ENCODE measurements at places on chromosomes 2 and 18.

- no peak for DNase-seq
Measured at GRCh38 chr2:240269886-240270285, 129.4 kb upstream of the OTOS start.

DNA sequence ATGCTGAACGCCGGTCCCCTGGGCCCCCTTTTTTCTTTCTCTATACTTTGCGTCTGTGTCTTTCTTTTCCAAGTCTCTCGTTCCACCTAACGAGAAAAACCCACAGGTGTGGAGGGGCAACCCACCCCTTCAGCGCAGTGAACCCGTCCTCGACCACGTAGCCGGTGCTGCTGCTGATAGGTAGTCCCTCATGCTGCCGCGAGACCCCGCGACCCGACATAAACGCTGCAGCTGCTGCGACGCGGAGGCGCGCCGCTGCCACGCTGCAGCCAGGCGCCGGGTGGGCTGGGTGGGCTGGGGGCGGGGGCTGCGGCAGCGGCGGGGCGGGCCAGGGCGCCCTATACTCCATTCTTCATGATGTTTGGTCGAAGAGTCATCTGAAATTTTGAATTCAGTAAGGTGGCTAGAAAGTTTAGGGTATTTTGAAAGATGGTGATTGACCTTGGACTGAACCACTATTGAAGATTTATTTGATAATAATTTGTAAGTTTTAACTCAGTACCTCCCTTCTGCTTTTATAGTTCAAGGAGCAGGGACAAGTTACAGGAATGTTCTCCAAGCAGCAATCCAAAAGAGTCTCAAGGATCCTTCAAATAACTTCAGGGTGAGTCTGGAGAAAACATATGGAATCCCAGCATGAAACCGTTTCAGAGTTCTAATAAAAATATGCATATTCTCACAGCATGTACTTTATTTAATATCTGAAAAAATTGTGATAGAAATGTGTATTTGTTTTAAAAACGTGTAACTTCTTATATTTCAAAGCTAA, 24.1 kb downstream of the CFLAR start:
- no peak for DNase-seq

- DNase-seq: no peak
Measured at GRCh38 chr18:56044239-56044638, 456.2 kb upstream of the TCF4 start.

GRCh38 chr2:216163518-216163917, 54.4 kb downstream of the XRCC5 start:
- no peak for DNase-seq

GRCh38 chr2:28326469-28326805, 66.2 kb upstream of the FOSL2 start:
- DNase-seq: no peak

DNA sequence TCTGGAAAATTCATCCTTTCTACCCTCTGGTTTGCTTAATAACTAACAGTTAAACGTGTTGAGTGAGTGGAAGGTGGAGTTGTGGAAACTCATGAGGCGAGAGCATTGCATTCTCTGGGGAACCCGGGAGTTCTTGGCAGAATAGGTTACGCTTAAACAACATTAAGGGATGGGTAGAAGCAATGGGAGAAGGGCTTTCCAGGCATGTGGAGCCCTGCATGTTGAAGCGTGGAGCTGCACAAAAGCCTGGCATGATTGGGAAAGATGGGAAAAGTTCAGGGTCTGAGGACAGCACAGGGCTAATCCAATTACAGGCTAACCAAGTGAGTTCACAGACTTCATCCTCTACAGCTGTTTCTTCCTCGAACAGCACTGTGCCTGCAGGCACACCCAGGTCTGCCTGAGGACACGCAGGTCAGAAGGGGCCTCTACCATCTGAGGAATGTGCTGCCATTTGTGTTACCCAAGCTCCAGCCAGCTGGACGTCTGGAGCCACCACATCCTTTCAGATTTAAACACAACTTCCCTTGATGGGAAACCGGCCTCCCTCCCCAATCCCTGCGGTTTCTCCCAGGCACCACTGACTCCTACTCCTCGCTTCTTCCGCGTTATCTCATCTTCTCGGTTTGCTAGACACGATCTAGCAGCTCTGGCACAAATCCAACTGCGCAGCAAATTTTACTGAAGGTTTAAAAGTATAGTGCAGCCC, 164.2 kb downstream of the ANTXR1 start:
- no peak for DNase-seq

GRCh38 chr2:110743600-110743999, 11.2 kb downstream of the ACOXL start:
- DNase-seq: no peak

DNA sequence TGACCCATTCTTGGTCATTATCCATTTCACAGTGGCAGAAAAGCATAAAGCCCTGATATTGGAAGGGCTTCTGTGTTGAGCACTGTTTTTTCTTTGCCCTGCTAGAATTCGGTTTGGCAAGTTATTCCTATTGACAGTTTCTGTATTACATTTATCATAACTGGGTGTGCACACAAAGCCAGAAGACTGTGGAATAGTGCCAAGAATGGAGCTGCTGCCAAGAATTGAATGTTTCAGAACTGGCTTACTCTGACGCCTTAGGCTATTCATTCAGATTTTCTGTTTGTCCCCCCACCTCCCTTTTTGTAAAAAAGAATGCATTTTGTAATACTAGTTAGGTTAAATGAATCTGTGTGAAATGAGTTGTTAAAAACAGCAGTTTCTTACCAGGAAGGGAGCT, 12.7 kb downstream of the KDM3A start:
- no peak for DNase-seq

DNA sequence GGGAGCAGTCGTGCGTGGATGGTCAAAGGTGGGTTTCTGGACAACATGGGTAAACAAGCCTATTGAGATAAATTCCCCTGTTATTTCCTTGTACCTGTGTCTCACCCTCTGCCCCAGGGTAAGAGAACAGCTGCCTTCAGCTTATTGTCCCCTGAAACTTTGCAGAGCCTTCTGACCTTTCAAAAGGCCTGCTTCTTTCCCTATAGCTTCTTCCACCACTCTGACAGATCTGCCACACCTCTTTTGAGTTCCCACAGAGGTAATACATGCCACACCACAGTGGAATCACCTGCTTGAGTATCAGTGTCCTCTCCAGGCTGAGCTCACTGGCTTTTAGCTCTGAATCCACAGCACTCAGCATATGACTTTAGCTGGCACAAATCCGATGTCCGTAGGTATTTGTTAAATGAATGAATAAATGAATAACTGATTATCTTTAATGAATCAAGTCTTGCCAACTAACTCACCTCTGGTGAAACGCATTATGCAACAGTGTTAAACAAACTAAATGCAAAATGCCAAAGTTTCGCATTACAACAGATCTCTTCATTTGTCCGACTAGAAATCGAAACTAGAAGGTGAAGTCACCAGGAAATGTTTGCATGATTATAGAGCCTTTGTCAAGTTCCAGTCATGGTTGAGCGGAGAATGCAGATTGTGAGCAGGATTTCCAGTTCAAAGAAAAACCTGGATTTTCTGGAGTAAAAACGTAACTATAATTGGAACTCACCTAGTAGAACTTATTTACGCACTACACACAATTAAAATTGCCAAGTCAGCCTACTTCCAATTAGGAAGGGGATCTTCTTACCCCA, 16.4 kb downstream of the DYNAP start:
- DNase-seq: no peak

DNA sequence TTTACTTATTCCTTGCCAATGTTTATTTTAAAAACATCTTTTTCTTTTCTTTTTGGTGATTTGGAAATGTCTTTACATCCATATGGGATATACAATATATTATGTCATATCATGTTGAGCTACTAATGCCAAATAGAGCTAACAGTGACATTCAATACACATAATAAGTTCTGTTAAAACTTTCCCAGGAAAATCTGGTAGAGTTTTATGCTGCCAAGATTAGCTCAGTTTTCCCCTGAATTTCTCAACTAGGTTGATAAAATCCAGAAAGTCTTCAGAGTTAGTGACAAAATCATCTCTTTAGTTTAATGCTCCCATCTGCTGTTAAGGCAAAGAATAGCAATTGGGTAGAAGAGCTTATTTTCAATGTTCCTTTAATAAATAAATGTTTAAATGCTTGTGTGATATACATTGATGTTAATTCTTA, 9.9 kb downstream of the COL3A1 start:
- DNase-seq: no peak

DNA sequence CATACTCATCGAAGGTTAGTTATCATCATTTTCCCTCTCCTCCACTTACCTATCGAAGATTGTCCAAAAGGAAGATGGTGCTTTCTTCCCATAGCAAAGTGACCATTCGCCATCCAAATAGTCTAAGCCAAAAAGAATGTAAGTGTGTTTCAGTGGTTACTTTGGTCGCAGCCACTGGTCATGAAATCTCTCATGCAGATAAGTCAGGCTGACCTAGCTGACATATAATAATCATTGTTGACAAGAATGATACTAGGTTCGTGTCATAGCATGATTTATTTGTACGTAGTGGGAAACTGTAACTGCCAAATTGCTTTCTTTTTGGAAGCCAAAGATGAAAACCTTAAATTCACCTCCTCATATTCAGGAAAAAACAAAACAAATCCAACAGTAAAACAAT, 89.6 kb upstream of the PMAIP1 start:
- no peak for DNase-seq

- DNase-seq: no peak
Measured at GRCh38 chr2:27573452-27573851, 9.4 kb upstream of the ZNF512 start.

- DNase-seq: no peak
Measured at GRCh38 chr2:190186238-190186637, 123.7 kb upstream of the MSTN start.

GRCh38 chr2:112583497-112584133, 794 bp upstream of the CHCHD5 start:
- no peak for DNase-seq

GRCh38 chr2:224931956-224932355, 110.3 kb downstream of the DOCK10 start:
- DNase-seq: no peak

GRCh38 chr18:59041296-59041695, 98.4 kb upstream of the SEC11C start:
- DNase-seq: no peak

GRCh38 chr2:231009236-231009919, 13.5 kb downstream of the SPATA3 start:
- DNase-seq: no peak

DNA sequence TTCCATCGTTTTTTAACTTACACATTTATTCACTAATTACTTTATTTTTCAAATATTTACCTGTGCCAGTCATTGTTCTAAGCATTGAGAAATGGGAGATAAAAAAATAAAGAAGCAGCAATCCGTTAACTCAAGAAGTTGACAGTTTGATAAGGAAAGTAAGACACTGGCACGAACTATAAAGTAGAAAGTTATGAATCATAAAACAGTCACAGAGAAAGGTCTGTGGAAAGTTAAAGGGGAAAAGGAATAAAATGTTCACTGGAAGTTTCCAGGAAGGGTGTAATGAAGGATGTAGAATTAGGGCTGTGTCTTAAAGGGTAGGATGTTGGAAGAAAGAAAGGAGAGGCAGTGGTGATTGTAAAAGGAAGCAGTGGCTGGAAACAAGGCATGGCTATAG, 118.9 kb downstream of the RDH14 start:
- DNase-seq: no peak

DNA sequence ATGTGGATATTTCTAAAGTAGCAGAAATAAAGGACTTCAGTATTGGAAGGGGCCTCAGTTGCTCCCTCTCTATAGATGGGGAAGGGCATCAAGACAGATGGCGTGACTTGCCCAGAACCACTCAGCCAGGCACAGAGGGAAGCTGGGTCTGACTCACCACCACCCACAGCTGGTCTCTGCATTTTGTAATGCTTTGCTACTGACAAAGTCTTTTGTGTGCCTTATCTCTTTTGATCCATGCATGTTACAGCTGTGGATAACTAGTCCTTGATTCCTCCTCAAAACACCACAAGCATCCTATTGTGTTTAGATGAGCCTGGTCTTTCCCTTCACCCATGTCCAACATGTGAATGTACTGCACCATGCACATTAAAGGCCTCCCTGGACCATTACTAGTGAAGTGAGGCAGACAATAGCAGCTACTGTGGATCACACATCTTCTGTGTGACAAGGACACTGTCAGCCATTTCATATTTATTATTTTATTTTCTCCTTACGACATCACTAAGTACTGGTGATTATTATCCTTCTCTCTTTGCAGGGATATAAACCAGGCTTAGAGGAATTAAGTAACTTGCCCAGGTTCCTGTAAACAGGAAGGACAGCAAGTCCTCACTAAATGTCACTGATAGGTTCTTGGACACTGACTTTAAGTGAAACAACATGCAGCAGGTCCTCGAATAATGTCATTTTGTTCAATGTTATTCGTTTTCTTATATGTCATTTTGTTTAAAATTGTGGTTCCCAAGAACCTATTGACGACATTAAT, 29.6 kb upstream of the IL37 start:
- no peak for DNase-seq

- DNase-seq: no peak
Measured at GRCh38 chr2:109523536-109524361, 90.0 kb downstream of the SEPTIN10 start.

- DNase-seq: no peak
Measured at GRCh38 chr18:77086034-77086433, 46.5 kb downstream of the MBP start.

DNA sequence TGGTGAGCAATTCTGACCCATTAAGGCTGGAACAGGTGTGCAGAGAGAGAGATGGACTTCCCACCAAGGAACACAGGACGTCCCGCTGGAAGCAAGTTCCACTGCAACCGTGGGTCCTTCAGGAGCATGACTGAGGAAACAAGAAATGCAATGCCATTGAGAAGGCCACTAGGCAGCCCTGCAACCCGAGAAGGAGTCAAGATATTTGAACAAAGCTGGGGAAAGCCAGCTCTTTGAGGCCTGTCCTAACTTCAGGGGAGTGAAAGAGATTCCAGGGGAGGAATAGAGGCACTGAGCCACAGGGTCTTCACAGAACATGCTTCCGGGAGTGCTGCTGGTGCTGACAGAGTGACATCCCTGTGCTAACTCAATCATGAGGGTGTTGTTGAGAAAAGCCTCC, 153.8 kb upstream of the ZNF236 start:
- no peak for DNase-seq

DNA sequence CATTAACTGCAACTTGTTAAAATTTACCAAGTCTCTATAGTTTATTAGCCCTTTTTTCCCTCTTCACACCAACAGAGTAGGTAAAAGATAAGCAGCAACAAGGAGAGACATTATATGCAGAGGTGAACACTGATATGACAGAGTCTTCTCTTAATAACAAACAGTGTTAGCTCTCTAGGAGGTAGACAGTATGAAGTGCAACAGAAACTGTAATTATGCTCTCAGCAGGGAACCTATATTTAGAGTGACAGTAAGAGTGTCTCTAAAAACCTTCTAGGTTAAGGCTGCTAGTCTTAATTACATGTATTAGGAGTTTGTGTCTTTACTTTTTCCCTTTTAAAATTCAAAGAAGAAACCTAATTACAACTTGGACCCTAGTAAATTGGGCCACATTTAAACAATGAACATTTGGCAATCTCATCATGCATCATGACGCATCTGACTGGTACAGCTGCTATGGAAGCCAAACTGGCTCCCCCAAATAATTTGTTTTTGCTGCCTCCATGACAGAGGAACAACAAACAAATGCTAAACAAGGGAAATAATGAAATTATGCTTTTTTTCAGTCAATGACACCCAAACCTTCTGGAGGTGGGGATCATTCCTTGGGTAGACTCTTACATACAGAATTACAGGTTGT, 69.9 kb upstream of the MMADHC start:
- DNase-seq: no peak

- no peak for DNase-seq
Measured at GRCh38 chr2:122029945-122030344, 274.5 kb downstream of the TSN start.
